ENCODE measurements at places on chromosomes 2 and 18.

- DNase-seq: no peak
These were observed 30.6 kb downstream of the SNTG2 start for GRCh38 chr2:981258-981657.

- no peak for DNase-seq
These were observed 99.0 kb upstream of the GRB14 start for GRCh38 chr2:164719996-164720941.

DNA sequence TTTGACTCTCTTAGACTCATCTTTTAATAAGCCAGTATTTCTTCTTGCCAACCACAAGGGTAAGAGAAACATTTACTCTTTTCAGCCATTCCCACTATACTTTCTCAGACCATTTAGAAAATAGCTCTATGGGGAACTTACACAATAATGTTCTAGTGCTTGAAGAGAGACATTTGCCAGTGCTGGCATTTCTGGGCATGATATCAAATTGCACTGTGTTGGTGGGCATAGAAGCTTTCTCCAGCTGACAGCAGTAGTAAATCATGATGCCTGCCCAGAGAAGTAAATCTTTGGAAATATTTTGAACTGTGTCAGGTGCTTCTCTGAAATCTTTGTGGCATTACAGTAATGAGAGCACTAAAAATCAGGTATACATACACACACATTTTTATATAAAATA, 346.6 kb downstream of the CBLN2 start:
- no peak for DNase-seq

DNA sequence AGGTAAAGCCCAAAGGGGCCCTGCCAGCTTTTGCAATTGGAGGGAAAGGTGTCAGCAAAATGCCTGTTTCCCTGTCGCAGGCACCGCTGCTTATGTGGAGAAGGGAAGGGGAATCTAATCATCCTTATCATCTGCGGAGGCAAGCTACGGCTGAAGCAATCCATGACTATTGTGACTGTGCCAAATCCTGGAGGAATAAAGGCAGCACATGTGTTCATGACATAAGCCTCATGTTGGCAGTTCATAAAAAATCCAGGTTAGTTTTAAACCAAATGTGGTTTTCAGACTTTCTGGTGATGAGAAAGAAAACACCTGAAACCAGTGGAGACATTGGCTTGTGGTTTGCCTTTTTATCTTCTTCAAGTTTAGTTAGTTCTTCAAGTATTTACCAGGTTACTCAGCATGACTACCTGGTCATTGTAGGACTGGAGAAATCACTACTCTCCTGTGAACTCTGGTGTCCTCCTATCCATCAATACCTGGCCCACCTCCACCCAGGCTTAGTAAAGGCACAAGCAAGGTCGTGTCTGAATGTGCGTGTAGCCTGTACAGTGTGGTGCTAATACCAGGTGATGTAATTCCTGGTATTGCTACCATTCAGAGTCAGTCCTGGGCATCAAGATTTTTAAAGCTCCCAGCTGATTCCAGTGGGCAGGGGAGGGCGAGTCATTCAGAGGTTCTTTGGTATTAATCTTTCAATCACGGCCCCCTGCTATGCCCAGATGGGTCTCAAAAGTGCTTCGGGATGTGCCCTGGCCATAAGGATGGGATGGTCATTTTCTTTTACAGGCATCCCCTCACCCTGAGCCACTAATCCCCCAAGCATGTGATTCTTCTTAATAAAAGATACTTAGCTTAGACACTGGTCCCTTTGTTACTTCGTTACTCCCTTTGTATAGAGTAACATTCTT, 96.8 kb downstream of the TGFA start:
- DNase-seq: no peak

GRCh38 chr2:189841019-189841418, 56.8 kb downstream of the PMS1 start:
- DNase-seq: no peak

- no peak for DNase-seq
These were observed 79.0 kb downstream of the CIB4 start for GRCh38 chr2:26561918-26562810.

- DNase-seq: no peak
These were observed 73.2 kb downstream of the CAPN13 start for GRCh38 chr2:30733876-30734520.

- DNase-seq: no peak
These were observed 173.0 kb downstream of the SP3 start for GRCh38 chr2:173792166-173792565.

DNA sequence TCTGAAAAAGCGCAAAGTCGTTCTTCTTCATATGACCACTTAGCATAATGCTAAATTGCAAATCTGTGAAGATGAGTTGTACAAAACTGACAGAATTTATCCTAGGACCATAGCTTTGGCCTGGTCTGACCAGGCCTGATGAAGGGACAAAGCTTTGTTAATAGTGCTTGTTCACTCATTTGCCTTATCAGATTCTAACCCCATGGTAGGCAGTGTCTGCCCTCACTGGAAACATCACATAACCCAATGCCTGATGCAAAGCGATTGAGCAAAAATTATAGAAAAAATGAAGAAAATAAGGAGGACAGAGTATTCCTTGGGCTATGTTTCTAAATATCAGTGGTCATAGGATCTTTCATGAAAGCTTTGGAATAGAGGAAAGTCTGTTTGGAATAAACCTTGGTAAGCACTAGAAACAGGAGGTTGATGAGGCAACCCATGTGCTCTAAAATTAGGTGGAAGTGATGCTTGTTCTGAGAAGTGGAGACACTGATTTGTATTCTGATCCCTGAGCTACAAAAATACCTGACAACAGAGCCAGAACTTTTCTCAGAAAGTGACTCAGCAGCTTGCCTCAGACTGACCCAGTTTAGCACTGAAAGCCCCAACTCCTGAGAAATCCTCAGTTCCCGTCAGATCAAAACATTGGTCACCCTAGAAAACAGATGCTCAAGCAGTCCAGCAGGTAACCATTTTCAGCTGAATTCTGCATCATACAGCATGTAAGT, 131.4 kb upstream of the MAPRE2 start:
- no peak for DNase-seq

DNA sequence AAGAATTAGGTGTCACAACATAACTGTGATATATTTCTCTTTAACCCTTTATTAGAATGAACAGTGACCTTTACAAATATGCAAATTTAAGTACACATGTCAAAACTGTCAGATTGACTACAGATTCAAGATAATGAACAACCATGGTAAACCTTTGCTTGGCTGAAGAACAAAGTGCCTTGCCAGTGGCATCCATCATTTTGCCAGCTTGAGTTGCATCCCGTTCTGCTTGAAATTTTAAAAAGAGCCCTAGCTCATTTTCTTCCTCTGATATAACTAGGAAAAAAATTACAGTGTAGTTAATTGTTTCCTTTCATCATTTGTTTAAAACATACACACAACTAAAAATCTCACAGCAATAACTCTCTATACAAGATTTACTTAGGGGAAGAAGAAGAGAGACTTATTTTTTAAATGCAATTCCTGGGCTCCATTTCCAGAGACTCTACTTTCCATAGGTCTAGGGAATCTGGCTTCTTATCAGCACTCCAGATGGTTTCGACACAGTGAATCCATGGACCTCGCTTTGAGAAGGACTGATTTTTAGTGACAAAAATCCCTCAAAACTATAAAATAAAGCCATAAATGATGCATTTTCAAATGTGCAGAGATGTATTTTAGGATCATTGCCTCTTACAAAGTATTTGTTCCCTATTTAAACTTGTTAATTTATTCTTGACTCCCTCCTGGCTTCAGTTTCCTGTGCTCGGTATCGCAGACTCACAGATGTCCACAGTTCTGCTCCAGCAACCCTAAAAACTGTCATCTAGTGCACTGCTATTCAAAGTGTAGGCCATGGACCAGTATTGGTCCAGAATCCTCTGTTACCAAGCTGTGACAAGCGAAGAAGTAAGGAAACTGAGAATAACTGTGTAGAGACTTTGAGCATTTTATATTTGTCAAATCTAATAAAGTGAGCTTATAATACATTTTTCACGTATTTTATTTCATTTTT, 50.1 kb downstream of the ICA1L start:
- no peak for DNase-seq

- no peak for DNase-seq
These were observed 92.4 kb upstream of the COPS8 start for GRCh38 chr2:236993286-236993685.

DNA sequence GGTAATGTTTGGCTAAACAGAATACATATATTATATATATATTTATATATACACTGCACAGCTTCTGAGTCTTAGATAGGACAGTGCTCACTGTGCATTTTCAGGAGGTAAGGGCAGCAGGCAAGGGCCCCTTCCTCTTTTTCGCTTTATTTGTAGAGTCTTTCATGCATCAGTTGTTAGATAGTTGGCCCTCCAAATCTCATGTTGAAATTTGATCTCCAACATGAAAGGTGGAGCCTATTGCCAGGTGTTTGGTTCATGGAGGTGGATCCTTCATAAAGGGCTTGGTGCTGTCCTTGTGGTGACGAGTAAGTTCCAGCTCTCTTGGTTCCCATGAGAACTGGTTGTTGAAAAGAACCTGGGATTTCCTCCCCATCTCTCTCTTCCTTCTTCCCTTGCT, 48.1 kb downstream of the TSN start:
- no peak for DNase-seq

DNA sequence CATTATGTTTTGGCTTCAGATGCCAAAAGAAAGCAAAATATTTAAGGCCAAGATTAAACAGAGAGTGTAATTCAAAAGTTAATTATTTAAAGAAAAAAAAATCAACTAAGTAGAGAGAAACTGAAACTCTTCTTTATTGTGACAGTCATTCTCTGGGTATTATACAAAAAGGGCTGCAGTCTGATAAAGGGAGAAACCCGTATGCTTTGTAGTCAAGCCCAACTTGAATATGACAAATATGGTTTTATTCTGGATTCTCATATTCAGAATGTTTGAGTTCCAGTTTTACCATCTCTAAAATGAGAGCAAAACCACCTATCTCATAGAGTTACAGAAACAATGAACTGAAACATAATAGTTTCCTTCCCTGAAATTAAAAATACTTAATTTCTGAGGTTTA, 8.2 kb downstream of the CDH2 start:
- DNase-seq: no peak

GRCh38 chr2:48414980-48415835, 114.7 kb upstream of the STON1 start:
- DNase-seq: no peak

GRCh38 chr2:217802266-217802665, 200.5 kb downstream of the TNS1 start:
- DNase-seq: no peak

DNA sequence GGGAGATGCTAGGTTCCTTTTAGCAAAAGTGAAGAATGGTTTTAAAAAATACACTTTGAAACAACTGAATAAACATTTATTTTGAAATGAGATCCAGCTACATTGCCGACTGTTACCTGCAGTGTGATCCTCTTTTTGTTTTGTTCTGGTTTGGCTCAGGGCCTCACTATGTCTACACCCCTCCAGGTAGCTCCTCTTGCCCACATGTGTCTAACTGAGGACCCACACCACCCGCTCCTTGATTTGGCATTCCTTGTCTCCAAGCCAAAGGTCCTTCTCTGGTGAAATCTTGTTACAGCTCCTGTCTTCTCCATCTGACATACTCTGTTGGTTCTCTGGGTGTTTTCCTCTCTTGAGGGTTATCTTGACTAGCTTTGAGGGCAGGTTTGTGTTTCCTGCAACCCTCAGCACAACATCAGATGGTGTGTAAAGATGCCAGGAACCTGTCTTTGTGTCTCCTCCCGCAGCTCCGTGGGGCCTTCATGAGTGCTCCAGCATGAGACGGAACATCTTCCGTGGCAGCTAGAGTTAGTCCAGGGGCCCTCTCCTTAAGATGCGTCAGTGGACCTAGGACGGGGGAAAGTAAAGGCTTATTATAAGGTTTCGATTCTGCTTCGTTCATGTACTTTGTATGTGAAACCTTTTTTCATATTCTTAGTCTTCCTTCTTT, 32.1 kb downstream of the MAP4K4 start:
- no peak for DNase-seq

- no peak for DNase-seq
These were observed 47.1 kb upstream of the ZNF519 start for GRCh38 chr18:14179306-14179705.

DNA sequence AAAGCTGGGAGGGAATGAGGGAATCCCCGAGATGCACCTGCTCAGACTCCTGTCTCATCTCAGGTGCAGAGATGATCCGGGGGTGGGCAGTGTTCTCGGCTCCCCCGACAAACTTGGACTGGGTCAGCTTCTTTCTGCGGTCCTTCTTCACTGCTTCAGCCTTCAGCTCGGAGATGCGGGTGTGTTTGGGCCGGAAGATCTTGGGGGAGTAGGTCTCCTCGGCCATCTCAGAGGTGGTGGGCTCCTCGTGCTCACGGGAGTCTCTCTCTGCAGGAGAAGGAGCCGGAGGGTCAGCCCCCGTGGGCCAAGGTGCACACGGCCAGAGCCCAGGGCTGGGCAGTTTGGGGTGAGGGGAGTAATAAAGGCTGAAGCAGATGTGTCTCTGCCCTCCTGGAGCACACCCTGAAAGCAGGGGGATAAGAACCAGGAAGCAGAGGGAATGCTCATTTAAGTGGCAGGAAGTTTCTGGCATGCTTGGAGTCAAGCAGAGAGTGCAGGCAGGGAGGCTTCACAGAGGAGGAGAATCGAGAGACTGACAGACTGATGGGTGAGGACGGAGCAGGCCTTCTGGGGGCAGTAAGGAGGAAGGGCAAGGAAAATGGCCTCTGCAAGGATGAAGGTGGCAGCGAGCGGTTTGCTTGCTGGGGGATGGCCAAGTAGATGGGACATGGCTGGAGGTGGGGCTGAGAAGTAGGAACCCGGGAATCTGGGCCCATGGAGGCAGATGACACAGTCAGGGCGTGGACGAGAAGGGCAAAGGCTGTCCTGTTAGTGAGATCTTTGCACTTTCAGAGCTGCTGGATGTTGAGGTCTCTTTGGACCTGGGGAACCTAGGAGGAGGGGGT, 16.3 kb downstream of the IGFBP5 start:
- DNase-seq: no peak

GRCh38 chr2:10269291-10269690, 33.4 kb upstream of the HPCAL1 start:
- DNase-seq: no peak

GRCh38 chr2:112483042-112483473, 1.1 kb downstream of the TTL start:
- peak; percentile 22 for DNase-seq

- DNase-seq: no peak
These were observed 25.9 kb upstream of the TMEM87B start for GRCh38 chr2:112029164-112029563.

DNA sequence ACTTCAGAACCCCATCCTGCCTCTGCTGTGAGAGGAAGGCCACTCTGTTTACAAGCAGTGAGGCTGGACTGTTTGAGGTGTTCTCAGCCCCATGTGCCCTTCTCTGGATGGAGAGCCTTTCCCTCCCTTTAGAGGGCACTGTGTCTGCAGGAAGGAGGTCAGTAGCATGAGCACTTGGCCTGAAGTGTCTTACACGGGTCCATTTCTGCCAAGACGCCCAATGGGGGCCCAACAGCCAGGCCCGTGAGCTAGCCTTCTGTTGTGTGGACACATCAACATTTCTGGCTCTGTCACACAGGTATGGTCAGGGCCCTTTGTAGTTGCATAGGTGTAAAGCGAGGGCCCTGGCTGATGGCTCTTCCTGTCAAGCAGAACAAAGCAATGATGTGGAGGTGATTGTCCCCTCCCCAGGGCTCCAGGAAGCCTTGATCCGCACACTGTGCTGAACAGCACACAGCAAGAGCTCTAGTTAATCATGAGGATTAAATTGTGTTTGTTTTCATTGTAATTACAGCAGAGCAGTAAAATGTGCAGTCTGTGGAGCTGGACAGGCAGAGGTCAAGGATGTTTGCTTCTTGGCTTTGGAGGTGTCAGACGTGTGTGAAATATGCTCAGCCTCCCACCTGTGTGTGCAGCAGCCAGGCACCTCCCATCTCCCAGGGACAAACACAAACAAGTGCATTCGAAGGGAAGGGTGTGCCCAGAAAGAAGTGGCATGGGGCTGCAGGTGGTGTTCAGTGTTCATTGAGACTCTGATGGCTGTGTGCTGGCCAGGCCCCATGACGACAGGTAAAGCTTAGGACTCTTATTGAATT, 132.1 kb downstream of the SH3RF3 start:
- no peak for DNase-seq

Measured in T-helper 1 cell (primary cell).